BJ (cell line): ENCODE measurements at places on chromosomes 3 and 15. TPM values are rescaled to one million over a fixed set of nuclear protein-coding genes. Genes with fewer than 3 reads are reported as not detected.
A peak's percentile ranks its signal among the peaks of the same experiment; 100 is the strongest.

DNA sequence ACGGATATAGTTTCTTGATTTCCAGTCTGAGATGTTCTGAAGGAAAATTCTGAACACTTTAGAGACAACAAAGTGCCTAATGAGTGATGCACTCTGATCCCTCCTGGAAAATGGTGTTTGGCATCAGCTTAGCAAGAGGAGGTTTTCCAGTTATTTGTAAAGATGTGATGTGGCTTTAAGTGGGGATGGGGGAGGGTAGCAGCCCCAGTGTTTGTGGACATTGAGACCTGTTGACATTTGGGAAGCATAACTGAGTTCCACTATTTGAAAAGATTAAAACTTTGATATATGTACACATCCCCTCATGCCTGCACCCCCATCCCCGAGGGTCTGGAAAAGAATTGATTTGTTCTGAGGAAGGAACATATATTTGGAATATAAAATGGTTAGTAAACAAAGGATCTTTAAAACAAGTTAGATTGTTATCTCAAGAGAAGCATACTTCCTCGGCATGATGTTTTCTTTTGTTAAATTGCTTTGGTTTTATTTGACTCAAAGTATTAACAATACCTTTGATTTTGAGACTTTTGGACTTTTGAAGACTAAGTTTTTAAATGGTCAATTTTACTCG is 6.5 kb downstream of the IGF1R start:
- DNase-seq, result no peak

- no peak for DNase-seq
Observed at GRCh38 chr3:32996755-32997091, 45.3 kb downstream of the CCR4 start.

- DNase-seq, result peak; percentile 19
Observed at GRCh38 chr3:133452641-133453319, 52.9 kb downstream of the BFSP2 start.

- no peak for DNase-seq
Observed at GRCh38 chr15:28006116-28006905, 92.8 kb downstream of the OCA2 start.

- DNase-seq, result no peak
Observed at GRCh38 chr15:88805031-88805780, 2.0 kb downstream of the ACAN start.

- no peak for DNase-seq
Observed at GRCh38 chr3:12982619-12983101, 90.6 kb downstream of the IQSEC1 start.

DNA sequence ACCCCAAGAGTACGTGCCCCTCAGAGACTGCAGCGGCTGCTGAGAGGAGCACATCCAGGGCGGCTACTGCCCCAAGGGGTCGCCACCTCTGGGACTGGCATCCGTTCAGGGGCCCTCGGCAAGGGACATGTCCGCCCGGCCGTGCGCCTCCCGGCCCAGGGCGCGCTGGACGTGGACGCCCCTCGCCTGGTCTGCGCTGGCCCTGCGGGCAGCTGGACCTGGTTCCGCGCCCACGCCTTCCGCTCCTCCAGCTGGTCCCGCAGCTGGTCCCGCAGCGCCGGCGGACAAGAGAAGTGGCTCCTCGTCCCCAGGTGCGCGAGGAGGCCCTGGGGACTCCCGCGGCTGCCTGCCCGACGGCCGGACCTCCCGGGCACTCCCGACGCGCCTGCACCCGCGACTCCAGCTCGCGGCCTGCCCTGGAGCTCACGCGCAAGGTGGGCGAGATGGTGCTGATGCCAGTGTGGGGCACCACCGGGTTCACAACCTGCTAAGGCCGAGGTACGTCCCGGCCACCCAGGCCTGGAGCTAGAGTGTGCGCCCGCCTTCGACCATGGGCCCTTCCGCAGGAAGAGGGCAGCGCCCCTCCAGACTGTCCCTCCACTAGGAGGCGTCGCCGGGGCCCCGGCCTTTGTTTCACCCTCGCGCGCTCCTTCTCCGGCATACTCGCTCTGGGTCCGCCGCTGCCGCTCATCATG is 14.4 kb upstream of the GP9 start:
- no peak for DNase-seq

DNA sequence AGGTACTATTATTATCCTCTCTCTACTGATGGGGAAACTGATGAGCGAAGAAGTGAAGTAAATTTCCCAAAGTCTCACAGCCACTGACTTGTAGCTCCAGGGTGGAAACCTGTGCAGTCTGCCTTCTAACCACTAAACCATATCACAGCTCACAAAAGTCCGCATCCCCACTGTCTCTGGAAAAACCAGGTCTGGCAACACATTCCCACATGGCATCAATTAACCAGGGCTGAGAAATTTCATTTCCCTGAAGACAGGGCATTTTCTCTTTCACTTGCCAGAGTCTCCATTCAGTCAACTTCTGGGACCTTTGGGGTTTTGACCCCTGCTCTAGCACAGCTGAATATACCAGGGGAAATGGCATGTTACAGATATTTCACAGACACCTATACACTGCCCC is 26.5 kb downstream of the FBXO40 start:
- no peak for DNase-seq

- DNase-seq, result no peak
Observed at GRCh38 chr3:119329551-119329950, 35.4 kb downstream of the ARHGAP31 start.

DNA sequence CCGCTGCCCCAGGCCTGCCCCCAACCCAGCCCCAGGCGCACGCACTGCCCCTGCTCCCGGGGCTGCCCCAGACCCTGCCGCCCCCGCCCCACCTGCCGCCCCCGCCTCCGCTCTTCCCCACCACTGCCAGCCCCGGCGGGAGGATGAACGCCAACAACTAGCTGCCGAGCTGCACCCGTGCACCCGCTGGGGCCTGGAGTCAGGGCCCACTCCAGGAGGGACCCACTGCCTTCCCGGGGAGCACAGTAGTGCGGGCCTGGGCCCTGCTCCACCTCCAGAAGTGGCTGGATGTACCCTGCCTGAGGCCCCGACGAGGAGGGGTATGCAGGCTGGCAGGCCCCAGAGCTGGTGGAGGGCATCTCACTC is 10.9 kb downstream of the ZBTB47 start:
- DNase-seq, result no peak

DNA sequence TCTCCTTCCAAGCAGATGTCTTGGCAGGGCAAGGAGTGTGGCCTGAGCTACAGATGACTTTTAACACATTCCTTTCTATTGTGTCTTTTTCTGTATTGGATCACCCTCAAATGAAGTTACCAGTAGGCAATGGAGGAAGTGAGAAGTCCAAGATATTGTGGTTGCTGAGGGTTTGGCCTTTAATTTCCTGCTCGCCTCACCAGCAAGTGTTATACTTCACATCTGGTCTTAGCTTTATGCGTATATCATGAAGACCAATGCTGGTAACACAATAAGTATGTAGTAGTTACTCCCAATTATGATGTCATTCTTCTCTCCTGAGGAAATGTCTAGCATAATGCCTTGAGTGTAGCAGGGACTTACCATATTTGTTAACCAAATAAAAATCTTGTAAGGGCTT is 179.9 kb downstream of the ZIC1 start:
- no peak for DNase-seq

DNA sequence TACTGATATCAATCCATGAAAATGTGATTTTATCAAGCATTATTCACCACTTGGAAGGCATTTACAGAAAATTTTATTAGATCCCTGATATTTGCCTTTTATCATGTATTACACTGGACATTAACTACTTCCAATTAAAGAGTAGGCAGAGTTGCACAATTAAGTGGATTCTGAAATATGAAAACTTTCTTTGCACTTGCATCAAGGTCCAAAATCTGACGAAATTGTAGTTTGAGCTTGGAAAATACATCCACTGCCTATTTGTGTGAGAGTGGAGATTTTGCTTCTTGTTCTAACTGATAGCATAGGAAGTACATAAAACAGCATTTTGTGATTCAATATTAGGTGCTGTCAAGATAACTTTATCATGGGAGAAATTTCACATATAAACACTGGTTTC is 49.6 kb upstream of the SLC12A8 start:
- no peak for DNase-seq

GRCh38 chr15:79595306-79595705 is 163.2 kb downstream of the MINAR1 start:
- DNase-seq, result no peak

Gene PDIA3
- 199 and 425 TPM in 2 replicates for polyA plus RNA-seq

Gene FAM43A
- polyA plus RNA-seq, result 12.2 and 14.6 TPM in 2 replicates

Gene WNT5A
- 619 and 627 TPM in 2 replicates for polyA plus RNA-seq

Gene OR5K2
- not detected in 2 replicates for polyA plus RNA-seq

Gene CCR8
- polyA plus RNA-seq, result not detected in 2 replicates

Gene PLA2G4E
- polyA plus RNA-seq, result not detected in 2 replicates

Gene SHC4
- 0.74 and 0.86 TPM in 2 replicates for polyA plus RNA-seq

Gene CLDN18
- polyA plus RNA-seq, result not detected in 2 replicates

Gene GP5
- polyA plus RNA-seq, result 0.02 TPM in 1 of 2 replicates, not detected in the other

Gene HYAL3
- polyA plus RNA-seq, result 7.1 and 8.5 TPM in 2 replicates

Gene ELL3
- 1.2 and 2.0 TPM in 2 replicates for polyA plus RNA-seq

Gene TMEM212
- not detected in 2 replicates for polyA plus RNA-seq

Gene GP9
- polyA plus RNA-seq, result not detected in 2 replicates
